RWPE1 (cell line): ENCODE measurements at places on chromosomes 1 and 21.

DNA sequence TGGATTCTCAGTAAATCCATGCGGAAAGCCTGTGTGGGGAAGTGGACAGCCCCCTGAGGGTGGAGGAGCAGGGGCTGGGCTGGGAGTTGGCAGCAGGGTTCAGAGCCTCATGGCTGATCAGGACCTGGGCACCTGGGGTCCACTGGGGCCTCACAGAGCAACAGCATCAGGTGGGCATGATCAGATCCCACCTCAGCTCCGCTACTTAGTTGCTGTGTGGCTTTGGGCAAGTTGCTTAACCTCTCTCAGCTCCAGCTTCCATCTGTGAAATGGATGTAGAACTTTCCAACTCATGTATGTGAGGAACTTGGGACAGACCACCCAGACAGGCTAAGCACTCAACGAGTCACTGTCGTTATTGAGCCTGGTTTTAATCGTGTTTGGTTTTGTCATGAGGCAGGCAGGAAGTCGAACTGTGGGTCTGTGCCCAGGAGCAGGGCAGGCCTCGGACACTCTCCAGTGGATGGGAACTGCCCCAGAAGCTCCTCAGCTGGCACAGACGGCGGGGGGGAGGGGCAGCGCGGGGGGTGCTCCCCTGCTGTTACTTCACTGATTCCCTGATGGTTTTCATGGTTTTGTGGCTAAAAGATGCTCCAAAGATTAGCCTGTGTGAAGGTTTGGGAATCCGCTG lies 155.8 kb upstream of the TMEM51 start:
- DNase-seq: no peak

- no peak for DNase-seq
Measured at GRCh38 chr1:66540434-66541032, 6.6 kb downstream of the SGIP1 start.

DNA sequence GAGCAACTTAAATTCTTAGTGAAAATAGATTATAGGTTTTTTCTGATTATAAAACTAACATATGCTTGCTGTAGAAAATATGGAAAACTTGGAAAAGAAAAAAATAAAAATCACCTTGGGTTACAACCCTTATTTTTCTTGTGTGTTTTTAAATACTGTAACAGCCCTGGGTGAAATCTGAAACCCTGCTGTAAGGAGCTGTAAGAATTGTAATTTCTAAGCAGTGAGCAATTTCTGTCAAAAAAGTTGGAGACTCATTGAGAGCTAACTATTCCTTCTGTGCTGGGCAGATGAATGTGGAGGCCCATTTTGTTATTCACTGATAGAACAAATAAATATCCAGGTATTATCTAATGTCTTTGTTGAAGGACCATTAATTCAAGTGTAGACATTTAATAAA lies 42.6 kb downstream of the ADCY10 start:
- DNase-seq: no peak

GRCh38 chr1:232876506-232877364 lies 71.5 kb downstream of the MAP10 start:
- no peak for DNase-seq

DNA sequence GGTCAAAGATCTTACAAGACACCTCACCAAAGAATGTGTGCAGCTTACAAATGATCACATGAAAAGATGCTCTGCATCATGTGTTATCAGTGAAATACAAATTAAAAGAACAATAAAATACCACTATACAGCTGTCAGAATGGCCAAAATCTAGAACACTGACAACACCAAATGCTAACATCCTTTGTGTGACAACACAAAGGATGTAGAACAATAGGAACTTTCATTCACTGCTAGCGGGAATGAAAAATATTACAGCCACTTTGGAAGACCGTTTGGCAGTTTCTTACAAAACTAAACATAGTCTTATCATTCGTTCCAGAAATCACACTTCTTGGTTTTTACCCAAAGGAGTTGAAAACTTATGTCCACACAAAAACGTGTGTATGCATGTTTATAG lies 20.6 kb upstream of the SELP start:
- no peak for DNase-seq

DNA sequence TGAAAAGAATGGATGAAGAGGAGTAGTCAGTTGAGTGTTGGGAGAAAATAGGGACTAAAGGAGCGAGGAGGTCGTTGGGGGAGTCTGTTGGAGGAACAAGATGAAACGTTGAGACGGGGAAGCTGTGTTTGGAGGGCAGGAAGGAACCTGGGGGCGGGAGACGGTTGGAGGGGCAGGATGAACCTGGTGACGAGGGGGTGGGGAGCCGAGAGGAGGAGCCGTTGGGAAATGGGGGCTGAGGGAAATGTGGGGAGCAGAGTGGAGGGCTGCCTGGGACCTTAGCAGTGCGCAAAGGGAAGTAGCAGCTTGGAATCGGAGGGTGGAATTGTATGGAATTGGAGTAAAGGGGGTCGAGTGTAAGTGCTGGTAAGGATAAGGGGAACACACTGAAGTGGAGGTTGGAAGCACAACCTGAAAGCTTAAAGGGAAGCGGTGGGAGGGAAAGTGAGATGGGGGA lies 630 bp downstream of the MTF2 start:
- no peak for DNase-seq

DNA sequence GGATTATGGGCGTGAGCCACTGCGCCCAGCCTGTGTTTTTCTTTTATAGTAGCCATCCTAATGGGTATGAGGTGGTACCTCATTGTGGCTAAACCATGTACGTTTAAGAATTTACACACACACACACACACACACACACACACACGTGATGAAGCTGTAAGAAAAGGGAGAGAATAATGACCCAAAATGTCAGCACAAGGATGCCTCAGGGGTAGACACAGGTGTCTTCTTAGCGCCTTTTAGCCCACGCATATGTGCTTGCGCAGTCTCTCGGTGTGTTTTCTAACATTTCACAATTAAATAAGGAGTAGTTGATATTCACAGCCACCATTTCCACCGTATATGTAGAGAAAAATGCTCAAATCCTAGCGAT lies 782 bp upstream of the PFKL start:
- DNase-seq: no peak
